ENCODE measurements at places on chromosomes 6 and 20.

DNA sequence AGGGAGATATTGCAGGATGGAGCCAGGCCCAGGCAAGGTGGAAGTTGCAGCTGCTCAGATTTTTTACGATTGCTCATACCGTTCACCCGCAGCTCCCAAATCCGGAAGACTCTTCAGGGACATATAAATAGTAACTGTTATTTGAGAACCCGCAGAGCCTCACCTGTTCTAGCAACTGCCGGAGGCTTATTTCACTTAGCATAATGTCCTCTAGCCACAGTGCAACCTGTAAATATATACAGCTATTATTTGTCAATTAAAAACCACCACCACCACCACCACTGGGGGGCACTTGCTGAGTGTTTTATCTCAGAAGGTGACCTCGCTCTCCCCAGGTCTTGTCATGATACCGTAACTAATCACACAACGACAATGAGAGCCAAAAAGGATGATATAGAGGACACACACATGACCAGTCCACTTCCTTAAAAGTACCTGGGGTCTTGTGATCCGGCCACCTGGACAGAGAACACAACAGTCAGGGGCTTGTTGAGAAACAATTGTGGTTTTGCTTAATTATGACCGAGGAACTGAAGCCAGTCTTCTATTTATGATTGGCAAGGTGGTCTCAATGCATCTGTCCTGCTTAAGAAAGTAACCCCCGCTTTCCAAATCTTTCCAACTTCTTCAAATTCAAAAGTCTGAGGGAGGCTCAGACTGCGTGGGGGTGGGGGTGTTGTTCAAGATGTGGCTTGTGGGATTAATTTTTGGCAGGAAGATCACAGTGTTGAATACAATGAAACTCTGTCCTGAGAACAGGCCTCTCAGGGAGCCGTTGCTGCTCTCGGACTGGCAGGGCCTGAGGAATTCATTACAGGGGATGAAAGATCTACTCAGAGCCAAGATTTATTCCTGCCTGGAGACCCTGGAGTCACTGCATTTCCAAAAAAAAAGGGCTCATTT is 107.7 kb upstream of the PRND start:
- peak; percentile 82 for DNase-seq

GRCh38 chr6:161044335-161044734 is 52.8 kb downstream of the MAP3K4 start:
- DNase-seq = no peak

DNA sequence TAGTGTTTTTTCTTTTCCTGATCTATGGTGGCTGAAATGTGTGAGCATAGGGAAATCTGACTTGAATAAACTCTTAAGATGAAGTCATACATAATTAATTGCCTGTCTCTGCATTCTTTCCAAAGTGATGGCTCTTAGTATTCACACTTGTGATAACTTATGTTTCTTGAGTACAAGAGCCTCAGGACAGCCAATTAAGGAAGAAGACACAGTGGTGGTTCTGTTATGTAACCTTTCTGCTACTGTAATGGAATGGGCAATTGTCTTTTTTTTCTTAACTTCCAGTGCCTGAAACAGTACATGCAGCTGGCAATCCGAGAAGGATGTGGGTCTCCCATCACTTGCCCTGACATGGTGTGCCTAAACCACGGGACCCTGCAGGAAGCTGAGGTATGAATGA is 40.1 kb downstream of the RNF144B start:
- no peak for DNase-seq

- DNase-seq = no peak
Observed at GRCh38 chr6:148429423-148429822, 86.8 kb downstream of the SASH1 start.

DNA sequence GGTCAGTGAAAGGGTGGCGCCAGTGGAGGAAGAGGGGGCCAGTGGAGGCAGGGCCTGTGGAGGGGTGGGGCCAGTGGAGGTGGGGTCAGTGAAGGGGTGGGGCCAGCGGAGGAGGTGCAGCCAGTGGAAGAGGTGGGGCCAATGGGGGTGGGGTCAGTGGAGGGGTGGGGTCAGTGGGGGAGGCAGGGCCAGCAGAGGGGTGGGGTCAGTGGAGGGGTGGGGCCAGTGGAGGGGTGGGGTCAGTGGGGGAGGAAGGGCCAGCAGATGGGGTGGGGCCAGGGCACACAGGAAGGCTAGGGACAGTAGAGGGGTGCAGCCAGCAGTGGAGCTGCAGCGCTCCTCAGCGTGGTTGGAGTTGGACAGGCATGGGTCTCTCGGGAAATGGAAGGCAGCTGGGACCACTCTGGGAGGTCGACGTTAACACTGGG is 18.7 kb downstream of the ADRM1 start:
- DNase-seq = peak; percentile 75

DNA sequence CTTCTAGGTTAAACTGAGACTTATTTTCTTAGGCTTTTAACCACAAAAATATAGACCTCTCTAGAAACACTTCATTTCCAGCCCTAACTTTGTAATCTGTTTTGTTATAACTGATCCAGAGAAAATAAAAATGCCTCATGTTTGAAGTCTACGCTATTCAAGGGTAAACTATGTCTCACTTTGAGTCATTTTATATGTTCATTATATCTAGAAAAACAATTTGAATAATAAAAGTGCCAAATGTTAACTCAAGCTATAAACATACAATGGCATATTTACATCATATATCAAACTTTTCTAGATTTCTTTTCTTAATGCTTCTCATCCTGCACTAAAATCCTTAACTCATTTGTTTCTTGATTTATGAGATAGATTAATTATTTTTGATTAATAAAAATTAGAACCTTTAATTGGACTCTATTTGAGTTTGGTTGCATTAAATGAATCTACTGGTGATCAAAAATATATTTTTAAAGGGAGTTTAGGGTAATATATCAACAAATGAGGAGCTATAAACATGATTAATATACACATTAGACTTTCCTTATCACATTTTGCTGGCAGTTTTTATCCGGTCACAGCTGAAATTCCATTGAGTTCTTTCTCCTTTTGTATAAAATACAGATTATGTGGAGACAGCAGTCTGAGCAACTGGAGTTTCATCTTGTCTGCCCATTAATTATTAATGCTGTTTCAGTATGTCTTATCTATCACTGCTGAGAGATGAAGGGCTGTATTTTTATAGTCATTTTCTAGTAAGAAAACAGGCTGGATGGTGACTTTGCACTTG is 246.5 kb downstream of the TBX18 start:
- DNase-seq = no peak

DNA sequence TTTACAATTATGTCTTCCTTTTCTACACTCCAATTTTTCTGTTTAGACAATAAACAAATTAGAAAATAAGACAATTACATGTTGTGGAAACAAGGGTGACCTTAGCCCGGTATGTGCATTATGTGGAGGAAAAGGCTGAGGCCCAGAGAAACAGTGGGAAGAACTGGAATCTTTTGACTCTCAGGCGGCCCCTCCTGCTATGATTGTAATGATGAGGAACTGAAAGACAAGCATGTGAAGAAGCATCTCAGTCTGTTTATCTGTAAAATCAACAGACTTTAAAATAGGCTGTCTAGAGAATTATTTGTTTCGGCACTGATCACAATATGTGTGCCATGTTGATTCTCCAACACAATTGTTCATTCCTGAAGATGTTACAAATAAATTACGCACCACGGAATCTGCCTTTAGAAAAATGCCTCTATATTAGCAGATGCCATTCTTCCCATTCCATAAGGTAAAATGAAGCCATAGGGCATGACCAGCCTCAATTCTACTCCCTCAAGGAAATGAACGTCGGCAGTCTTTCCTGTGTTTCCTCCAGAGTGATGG is 1201.6 kb upstream of the CITED2 start:
- no peak for DNase-seq

DNA sequence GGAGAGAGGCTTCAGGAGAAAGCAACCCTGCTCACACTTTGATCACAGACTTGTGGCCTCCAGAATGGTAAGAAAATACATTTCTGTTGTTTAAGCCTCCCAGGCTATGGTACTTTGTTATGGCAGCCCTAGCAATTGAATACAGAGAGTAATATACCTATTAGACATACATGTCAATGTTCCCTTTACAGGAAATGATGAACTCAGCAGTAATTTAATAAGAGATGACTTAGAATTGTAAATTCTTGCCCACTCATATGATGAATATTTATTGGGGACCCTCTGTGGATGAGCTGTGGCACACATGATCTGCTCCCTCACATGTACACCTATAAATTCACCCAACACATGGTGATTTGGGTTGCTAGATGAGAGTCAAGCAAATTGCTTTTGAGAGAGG is 20.4 kb upstream of the FOXA2 start:
- DNase-seq = no peak

DNA sequence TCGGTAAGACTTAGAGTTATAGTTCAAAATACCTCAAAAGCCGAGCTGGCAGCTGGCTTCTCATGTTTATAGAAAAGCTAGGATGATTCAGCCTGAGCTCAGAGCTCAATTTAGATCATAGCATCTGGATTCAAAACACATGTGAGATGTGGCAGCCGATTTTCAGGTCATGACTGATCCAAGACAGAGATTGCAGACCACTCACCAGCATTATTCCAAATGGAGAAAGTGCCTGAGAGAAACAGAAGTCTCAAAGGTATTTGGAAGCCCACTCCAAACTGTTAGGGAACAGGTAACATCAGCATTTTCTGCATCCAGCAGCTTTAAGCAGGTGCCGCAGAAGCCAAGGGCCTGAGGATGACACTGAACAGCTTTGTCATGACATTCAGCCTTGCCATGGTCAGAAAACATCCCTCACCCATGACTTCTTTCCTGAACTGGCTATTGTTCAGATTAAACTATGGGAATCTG is 102.2 kb downstream of the BACH2 start:
- DNase-seq = peak; percentile 61

- DNase-seq = peak; percentile 70
Observed at GRCh38 chr20:47318586-47319516, 37.6 kb downstream of the ZMYND8 start.

DNA sequence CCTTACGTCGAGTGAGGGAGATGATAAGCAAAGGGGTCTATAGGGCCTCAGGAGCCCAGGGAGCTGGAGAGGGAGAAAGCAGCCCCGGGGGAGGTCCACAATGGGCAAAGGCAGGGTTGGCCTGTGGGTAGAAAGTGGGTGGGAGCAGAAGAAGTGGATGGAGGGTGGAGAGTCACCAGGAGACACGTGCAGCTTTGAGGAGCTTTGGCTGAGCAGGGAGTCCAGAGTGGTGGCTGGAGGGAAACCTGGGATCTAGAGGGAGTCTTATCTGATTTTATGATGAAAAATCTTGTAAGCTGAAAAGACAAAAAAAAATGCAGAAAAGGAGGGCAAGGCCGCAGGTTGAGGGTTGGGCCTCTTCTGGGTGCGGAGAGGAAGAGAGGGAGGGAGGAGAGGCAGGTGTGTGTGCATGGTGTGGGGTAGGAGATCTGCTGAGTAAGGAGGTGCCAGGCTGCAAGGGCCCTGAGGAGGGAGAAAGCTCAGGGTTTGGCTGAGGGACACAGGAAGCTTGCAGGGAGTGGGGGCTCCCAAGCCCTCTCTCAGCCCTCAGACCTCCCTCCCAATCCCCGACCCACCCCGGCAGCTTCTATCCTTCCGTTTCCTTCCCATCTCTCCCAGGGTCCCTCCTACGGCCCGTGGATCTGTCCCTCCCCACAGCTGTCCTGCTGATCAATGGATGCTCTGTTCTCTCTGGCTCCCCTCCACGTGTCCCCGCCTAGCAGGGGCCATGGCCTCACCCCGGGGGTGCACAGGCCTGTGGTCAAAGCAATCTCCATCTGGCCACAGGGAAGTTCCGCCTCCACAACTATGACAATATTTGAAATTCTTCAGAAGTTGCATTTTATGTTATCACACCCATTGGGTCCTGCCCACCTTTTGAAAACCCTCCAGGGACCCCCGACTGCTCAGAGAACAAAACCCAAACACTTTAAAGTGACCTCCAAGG is 17.1 kb upstream of the BPI start:
- no peak for DNase-seq

GRCh38 chr6:137230547-137230946 is 11.4 kb upstream of the IFNGR1 start:
- DNase-seq = no peak

GRCh38 chr20:25319241-25320034 is 71.2 kb downstream of the ABHD12 start:
- DNase-seq = no peak
